AG10803 (cell line): ENCODE measurements at places on chromosomes 2 and 18.

GRCh38 chr2:8606649-8607550 is 75.0 kb upstream of the ID2 start:
- DNase-seq, result no peak

DNA sequence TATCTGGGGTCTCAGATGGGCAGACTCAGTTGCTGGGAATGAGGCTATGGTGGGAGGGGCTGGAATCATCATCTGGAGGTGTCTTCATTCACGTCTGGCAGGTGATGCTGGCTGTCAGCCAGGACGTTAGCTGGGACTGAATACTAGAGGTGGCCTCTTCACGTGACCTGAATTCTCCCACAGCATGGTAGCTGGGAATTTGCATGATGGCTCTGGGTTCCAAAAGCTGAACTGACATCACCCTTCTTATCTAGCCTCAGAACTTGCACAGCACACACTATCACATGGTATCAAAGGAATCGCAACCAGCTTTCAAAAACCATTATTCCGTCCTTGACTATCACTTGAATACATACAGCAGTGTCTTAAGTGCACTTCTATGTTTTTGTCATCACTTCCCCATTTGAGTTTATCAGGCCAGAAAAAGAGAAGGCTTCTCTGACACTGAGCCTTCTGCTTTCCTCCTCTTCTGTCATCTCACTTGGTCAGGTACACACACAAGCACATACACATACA is 53.0 kb upstream of the LRP2 start:
- no peak for DNase-seq

DNA sequence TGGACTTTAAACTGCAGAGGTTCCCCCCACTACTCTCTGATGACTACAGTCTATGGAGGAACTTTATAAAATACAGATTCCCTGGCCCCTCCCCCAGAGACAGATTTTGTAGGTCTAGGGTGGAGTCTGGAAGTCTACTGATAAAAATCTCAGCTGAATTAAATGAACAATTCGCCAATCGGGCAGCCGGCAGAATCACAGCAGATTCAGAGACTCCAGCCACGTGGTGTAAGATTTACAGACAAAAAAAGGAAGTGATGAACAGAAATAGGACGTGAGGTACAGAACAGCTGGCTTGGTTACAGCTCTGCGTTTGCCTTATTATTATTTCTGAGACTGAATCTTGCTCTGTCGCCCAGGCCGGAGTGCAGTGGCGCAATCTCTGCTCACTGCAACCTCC is 21.4 kb upstream of the MTA3 start:
- DNase-seq, result no peak

DNA sequence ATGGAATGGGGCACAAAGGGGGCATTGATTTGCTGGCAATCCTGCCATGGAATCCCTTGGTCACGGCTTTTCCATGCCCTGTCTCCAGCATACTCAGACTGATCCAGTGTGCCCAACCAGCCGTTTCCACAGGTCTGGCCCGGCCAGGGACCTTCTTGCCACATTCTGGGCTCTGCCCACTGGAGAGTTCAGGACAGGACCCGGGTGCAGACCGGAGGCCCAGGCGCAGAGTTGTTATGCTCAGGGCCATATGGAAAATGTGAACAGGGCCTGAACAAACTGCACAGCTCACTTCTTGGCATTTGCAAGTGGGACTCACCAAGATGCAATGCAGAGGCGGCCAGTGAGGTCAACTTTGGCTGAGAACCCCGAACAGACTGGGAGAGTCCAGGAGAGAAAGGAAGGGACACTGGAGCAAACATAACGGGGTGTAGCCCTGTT is 15.6 kb upstream of the ASAP2 start:
- DNase-seq, result peak; percentile 98

DNA sequence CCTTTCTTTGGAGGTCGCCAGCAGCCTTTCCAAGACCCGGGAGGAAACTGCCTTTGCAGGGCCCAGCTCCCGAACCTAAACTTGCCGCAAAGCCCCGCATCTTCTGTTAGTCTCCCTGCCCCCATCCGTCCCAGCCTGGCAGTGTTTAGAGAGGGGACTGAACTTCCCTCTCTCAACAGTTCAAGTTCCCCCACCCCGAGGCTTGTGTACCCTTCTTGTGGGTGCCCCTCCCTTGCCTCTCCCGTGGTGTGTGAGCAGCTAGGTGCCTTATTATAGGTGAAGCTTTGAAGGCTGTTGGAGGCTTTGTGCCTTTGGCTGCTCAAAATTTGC is 1.4 kb downstream of the LBH start:
- no peak for DNase-seq

DNA sequence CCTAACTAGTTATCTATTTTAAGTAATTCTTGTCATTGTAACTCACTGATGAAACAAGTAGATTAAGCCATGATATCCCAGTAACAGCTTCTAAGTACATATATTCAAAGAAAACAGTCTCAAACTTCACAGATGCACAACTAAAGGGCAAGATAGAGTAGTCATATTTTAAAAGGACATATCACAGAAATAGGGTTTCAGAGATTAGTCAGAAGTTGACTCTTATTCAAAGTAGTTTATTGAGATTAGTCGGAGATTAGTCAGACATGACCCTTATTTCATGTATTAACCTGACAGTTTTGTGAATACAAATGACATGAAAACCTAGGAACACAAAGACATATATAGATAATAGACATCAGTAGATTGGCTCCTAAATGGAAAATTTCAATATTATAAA is 15.9 kb upstream of the CHAC2 start:
- no peak for DNase-seq

DNA sequence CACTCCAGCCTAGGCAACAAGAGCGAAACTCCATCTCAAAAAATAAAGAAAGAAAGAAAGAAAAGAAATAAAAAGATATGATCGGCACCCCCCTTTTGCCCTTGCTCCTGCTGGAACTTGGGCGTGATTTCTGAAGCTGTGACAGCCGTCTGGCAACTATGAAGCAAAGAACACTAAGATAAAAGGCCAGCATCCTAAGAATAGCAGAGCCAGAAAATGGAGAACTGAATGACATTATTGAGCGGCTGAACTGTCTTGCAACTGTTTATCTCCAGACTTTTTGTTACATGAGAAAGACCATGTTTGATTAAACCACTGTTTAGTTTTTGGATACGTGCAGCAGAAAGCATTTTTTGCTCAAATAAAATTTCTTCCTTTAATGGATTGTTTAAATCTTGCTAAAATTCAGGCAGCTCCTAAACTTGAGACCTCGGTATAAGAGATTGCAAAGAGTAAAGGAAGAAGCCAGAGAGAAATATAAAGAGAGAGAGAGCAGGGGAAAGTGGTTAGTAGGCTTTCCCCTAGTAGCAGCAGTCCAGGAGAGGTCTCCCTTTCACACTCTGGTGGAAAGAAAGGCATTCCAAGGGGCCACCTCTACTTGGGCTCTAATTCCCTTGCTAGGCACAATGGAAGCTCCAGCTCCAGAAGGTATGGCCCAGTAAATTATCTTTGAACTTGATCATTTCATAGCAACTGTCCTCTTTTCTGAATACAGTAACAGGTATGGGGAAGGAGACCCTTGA is 8.2 kb upstream of the MBD2 start:
- no peak for DNase-seq

GRCh38 chr18:32803568-32803967 is 30.7 kb upstream of the KLHL14 start:
- DNase-seq, result no peak

DNA sequence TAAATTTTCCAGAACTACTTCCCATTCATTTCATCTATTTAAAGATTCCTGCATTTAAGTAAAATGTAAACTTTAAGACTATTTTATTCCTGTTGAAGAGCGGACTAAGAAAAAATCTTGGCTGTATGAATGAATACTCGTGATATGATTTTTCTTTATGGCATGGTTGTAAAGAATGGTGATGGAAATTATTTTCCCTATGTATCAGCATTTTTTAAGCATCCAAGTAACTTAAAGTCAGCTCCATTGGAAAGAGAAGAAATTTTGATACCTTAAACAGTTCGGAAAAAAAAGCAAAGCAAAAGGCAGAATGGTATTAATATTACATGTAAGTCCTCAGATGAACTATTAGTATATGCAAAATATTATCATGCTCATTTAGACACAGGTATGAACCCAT is 58.9 kb downstream of the VWC2L start:
- DNase-seq, result no peak

DNA sequence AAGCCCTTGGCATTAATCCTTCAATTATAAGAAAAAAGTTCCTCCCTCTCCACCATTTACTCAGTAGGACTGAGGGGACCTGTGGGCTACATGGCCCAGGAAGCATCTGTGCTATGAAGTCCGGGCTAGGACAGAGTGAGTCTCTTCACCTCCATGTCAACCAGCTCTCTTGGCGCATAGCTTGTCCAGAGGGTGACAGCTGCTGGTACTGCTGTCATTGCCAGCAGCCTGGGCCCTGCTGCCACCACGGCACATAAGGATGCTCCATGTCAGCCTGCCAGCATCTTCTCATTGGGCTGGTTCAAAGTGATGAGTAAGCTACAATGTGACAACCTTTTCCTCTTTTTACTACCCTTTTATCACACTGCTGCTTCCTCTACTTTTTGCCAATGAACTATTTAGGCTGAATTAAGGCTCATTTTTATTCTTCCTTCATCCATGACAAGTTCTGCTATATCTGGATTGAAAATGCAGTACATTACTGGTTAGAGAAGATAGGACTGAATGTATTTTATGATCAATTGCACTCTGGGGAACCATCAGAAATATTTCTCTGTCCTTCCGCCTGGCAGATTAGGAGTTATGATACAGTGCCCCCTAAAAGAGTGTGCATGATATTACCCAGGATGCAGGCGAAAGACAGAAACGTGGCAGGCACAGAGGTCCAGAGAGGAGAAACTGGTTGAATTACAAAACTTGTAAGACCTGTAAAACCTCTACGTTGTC is 258.9 kb upstream of the TNP1 start:
- DNase-seq, result no peak

- DNase-seq, result no peak
These were observed 5.0 kb upstream of the GALNT5 start for GRCh38 chr2:157252529-157252928.
